Mesothelial cell of epicardium (in vitro differentiated cells): ENCODE measurements at places on chromosomes 3 and 15. TPM values are rescaled to one million over a fixed set of nuclear protein-coding genes. Genes with fewer than 3 reads are reported as not detected.
A peak's percentile ranks its signal among the peaks of the same experiment; 100 is the strongest.

CISH gene
- total RNA-seq, result 15.2 to 16.7 TPM (median 15.2 TPM) in 3 replicates

POPDC2 gene
- total RNA-seq, result 3.4 to 3.5 TPM (median 3.5 TPM) in 3 replicates

GOLGA8J gene
- not detected in 3 replicates for total RNA-seq

MESP1 gene
- total RNA-seq, result 0.18 to 0.89 TPM in 2 of 3 replicates, not detected in the other

GPR160 gene
- 0.44 to 1.0 TPM (median 0.45 TPM) in 3 replicates for total RNA-seq

TMC3 gene
- 0.04 to 0.05 TPM in 2 of 3 replicates, not detected in the other for total RNA-seq

CCR1 gene
- total RNA-seq, result not detected in 3 replicates

ONECUT1 gene
- 0.18 TPM in 1 of 3 replicates, not detected in the others for total RNA-seq

GXYLT2 gene
- 30.5 to 33.7 TPM (median 32.8 TPM) in 3 replicates for total RNA-seq

GRCh38 chr3:152756807-152757206 lies 78.1 kb upstream of the P2RY1 start:
- no peak for DNase-seq
- H3K4me1 ChIP-seq, result no peaks in the 10 kb centered on the region
- H3K4me3 ChIP-seq, result no peak overlapping the region
- H3K36me3 ChIP-seq, result no peaks in the 10 kb centered on the region
- no peaks in the 10 kb centered on the region for H3K27me3 ChIP-seq

DNA sequence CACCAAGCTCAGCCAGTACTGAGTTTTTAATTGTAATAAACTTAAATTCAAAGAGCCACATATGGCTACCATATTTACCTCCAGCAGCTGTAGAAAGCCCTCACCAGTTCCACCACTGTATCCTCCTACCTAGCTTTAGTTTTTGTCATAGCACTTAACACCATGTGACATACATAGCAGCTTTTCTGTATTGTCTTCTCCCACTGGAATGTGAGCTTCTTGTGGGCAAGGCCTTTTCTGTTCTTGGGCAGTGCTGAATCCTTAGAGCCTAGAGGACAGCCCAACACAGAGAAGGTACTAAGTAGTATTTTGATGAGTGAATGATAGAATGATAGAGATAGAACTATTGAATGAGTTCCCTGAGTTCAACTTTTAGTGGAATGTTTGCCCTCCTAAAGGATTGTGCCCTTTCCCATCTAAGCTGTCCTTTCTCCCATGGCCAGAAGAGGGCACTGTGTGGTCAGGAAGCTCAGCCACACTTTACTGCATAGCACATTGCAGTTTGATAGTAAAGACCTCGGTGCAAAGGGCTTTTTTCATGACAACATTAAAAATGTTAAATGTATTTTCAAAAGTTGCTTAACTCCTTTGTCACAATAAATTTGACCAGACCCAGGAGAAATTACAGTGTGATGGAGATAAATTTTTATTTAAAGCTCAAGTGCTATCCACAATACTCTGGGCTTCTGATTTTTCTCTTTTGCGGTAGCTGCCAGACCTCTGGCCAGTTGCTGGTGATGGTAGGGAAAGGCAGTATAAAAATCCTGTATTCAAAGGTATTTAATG lies 115.8 kb downstream of the GHSR start:
- no peak overlapping the region for H3K4me3 ChIP-seq
- no peaks in the 10 kb centered on the region for H3K27me3 ChIP-seq
- DNase-seq, result no peak

DNA sequence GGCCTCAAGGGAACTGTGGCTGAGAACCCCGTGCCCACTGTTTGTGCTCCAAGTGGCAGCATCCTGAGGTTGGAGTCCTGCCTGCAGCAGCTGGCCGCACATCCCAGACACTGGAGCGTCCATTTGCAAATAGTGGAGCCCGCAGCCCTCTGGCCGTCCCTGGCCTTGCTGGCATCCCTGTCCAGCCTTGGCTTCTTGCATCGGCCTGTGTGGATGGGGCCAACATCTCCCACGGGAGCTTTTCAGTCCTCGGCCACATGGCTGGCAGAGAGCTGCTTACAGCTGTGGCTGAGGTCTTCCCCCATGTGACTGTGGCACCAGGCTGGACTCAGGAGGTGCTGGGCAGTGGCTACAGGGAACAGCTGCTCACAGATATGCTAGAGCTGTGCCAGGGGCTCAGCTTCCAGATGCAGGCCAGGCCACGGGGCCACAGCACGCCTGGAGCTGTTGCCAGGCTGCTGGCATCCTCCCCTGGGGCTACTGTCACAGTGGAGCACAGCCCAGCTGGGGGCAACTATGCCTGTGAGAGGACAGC lies 71.2 kb downstream of the FAM43A start:
- H3K4me1 ChIP-seq, result peaks cover 7% of the 10 kb centered on the region
- H3K36me3 ChIP-seq, result no peaks in the 10 kb centered on the region
- peaks cover 3% of the 10 kb centered on the region for H3K27me3 ChIP-seq
- H3K27ac ChIP-seq, result no peak overlapping the region

- H3K27ac ChIP-seq, result no peak overlapping the region
- H3K27me3 ChIP-seq, result no peaks in the 10 kb centered on the region
- no peaks in the 10 kb centered on the region for H3K4me1 ChIP-seq
- H3K36me3 ChIP-seq, result no peaks in the 10 kb centered on the region
- no peak overlapping the region for H3K4me3 ChIP-seq
Observed at GRCh38 chr3:82875401-82875800, 1114.0 kb upstream of the GBE1 start.

GRCh38 chr3:36678216-36679013 lies 85.9 kb downstream of the DCLK3 start:
- H3K4me3 ChIP-seq, result no peak overlapping the region
- H3K36me3 ChIP-seq, result peaks cover 6% of the 10 kb centered on the region
- no peaks in the 10 kb centered on the region for H3K27me3 ChIP-seq

DNA sequence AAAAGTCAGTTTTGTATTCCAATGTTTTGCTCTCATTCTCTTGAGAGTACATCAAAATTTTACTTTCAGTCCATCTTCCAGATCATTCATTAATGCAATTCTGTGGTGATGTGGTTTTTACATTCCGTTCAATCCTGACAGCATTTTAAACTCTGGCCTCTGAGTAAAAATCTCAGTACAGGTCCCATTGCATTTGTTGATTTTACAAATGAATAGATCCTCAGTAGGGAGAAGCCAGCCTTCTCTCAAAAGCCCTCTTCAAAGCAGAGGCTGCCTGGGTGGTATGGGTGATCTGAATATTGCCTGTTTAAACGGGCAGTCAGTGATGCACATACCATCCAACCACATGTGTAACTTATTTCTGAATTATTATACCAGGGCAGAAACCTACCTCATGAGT lies 72.5 kb upstream of the TSC22D2 start:
- no peaks in the 10 kb centered on the region for H3K27me3 ChIP-seq
- peaks cover 30% of the 10 kb centered on the region for H3K4me1 ChIP-seq
- H3K4me3 ChIP-seq, result no peak overlapping the region
- H3K36me3 ChIP-seq, result peaks cover 7% of the 10 kb centered on the region
- peak overlapping the region; percentile 15 for H3K27ac ChIP-seq
- no peak for DNase-seq
